ENCODE measurements at places on chromosomes 6 and 20.

DNA sequence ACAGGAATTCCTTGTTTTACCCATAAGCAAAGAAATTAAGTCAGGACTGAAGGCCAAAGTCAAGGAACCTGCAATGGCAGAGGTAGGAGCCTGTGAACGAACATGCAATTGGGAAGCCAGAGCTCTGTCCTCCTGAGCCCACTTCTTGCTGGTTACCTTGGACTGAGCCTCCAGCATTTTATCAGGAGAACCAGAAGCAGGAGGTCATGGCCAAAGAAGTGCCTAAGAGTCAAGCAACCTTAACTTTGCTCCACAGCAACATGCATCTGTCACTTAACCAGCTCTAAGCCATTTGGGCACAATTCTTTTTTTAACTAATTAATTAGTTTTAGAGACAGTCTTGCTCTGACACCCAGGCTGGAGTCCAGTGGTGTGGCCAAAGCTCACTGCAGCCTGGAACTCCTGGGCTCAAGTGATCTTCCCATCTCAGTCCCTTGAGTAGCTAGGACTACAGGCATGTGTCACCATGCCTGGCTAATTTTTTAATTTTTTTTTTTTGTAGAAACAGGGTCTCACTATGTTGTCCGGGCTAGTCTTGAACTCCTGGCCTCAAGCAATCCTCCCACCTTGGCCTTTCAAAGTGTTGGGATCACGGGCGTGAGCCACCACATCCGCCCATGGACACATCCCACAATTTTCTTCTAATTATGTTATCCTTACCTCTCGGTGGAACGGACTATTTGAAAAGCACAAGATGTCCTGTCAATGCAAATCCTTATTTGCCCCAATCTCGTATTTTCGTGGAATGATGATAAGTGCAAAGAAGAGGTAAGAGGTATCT, 334.2 kb downstream of the CD83 start:
- DNase-seq: no peak

DNA sequence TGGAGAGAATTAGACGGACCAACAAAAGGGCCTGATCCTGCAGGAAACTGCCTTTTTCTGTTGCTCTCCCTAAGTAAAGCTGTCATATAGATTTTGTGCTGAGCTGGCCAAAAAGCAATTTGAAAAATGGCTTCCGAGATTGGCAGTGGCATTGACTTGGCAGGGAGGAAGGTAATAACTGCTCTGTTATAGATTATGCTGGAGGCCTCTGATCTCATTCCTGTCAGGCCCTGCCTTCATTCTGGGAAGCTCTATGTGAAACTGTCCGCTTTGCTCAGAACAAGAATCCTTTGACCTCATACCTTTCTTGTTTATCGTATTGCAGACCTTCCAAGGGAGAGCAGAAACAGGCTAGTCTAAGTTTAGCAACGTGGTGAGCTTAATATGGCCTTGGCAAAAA, 234.4 kb downstream of the PHACTR1 start:
- peak; percentile 36 for DNase-seq

GRCh38 chr20:36887752-36888090, 11.8 kb downstream of the TLDC2 start:
- DNase-seq: no peak

GRCh38 chr6:82094166-82094806, 153.3 kb downstream of the IBTK start:
- no peak for DNase-seq

DNA sequence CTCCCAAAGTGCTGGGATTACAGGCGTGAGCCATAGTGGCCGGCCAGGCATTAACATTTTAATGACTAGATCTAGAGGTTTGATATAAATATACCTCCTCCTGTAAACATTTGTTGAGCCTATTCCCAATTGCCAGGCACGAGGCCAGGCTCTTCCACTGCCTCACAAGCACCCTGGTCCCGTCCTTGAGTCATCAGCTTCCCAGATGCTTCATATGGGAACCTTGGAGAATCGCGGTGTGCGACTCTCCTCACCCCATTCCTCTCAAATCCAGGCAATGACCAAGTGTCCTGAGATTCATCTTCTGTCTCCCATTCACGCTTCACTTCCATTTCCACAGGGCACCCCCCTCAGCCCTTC, 35.9 kb upstream of the PIM1 start:
- peak; percentile 20 for DNase-seq

GRCh38 chr6:162026843-162027242, 700.7 kb downstream of the PRKN start:
- DNase-seq: no peak

GRCh38 chr6:20845592-20845991, 311.3 kb downstream of the CDKAL1 start:
- no peak for DNase-seq

GRCh38 chr6:7812623-7813022, 86.7 kb downstream of the BMP6 start:
- no peak for DNase-seq

DNA sequence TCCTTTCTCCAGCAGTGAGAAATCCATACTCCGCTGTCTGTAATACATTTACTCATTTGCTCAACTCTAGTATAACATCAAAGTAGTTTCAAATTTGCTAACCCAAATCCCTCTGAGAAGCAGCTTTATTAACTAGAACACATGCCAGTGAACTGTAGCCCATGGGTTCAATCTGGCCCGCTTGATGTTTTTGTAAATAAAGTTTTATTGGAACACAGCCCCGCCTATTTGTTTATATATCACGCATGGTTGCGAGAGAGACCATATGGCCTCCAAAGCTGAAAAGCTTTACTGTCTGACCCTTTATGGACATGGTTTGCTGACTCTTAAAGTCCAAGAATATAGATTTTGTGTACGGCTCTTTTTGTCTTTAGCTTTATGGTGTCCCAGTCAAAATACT, 32.2 kb downstream of the CDYL start:
- DNase-seq: no peak

DNA sequence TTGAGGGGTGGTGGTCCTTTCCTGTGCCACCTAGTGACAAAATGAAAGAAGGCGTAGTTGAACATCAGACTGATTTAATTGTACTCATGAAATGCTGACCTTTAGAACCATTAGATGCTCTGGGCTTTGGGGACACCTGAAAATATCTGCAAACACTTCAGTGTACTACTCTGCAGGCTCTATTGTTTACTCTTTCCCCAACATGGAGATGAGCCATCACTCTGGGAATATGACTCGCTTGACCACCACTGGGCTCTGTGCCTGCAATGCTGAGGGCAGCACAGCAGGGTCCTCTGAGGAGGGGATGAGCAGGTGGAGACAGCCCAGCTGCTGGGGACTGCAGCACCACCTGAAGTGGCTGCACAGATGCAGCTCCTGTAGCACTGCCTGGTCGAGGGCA, 74.8 kb upstream of the SLC24A3 start:
- DNase-seq: no peak

- DNase-seq: no peak
Observed at GRCh38 chr20:44370639-44371218, 15.2 kb downstream of the HNF4A start.

DNA sequence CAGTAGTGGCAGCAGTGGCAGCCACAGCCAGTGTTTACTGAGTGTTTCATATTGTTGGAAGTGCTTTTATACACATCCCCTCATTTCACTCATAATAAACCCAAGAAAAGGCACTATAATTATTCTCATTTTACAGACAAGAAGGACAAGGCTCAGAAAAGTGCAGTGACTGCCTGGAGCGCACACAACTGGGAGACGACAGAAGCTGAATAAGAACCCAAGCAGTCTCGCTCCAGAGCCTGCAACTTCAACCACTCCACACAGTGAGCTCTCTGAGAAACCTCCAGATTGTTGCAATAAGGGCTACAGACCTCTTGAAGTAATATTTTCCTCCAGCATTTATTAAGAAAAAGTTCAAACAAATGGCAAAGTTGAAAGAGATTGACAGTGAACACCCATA, 76.9 kb downstream of the PLCG1 start:
- DNase-seq: no peak

GRCh38 chr20:23878787-23879186, 761 bp downstream of the CST5 start:
- DNase-seq: no peak

DNA sequence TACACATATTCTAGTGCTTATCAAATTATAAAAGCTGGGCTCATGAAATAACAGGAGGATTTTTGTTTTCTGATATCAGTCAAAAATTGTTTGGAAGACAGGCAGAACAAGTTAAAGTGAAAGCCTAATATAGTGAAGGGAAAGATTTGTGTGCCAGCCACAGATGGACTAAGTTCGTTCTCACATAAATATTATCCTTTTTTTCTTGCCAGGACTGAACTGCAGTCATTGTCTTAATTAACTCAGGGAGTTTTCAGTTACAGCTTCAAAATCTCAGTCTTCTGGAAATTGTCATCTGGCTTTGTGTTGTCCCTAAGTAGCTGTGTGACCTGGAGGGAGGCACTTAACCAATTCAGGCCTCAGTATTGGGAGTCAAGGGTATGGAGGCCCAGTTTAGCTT, 40.7 kb downstream of the PLCB4 start:
- peak; percentile 30 for DNase-seq

GRCh38 chr6:165659945-165660856, 2.8 kb downstream of the PDE10A start:
- DNase-seq: no peak

DNA sequence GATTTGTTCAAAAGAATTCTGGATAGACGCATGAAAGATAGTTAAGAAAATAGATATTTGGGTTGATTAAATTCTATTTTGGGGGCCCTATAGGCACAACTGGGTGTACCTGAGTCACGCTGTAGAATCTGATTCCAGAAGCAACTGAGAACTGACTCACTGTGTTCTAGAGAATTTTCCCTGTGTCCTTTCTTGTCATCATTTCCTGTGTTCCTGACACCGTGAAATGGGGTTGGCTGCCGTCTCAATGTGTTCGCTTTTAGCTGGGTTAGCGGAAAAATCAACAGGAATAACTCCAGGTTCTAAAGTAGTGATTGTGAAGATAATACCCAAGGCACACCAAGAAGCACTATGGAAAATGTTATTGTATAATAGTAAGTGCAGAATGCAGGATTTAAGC, 5.0 kb downstream of the GCNT2 start:
- DNase-seq: no peak

- DNase-seq: no peak
Observed at GRCh38 chr20:15814911-15815310, 758.3 kb downstream of the KIF16B start.

DNA sequence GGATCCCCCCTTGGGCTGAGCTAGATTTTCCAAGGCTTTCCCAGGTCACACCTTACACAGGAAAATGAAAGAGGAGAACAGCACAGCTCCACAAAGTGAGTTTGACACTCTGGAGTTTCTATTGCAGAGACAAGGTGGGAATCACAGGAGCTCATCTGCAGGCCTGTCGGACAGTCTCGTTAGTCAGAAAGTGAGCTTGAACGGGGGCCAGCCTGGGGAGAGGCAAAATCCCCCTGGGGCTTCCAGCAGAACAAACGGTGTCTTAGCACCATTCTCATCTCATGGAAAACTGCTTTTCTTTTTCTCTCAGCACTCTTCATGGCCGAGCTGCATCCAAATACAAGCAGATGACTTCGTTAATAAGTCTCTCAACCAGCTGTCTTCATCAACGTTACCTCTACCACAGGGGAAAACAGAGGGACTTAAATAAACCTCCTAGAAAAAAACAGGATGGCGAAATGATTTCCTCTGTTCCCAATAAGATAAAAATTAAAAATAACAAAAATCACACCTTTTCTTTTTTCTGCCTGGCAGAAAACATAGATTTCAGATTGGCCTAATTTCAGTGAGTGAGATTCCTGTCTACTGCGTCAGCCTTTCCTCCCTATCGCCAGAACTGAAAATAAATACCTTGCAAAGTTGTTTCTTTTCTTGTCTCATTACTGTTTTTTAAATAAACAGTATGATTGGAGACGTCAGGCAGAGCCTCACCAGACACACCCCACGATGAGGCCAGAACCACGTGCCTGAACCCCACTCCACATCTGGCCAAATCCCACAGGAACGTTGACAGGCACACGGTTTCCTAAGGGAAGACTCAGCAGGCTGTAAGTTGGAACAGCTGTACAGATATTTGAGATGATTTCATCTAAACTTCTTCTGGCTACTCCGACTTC, 219.0 kb downstream of the TTLL2 start:
- no peak for DNase-seq

DNA sequence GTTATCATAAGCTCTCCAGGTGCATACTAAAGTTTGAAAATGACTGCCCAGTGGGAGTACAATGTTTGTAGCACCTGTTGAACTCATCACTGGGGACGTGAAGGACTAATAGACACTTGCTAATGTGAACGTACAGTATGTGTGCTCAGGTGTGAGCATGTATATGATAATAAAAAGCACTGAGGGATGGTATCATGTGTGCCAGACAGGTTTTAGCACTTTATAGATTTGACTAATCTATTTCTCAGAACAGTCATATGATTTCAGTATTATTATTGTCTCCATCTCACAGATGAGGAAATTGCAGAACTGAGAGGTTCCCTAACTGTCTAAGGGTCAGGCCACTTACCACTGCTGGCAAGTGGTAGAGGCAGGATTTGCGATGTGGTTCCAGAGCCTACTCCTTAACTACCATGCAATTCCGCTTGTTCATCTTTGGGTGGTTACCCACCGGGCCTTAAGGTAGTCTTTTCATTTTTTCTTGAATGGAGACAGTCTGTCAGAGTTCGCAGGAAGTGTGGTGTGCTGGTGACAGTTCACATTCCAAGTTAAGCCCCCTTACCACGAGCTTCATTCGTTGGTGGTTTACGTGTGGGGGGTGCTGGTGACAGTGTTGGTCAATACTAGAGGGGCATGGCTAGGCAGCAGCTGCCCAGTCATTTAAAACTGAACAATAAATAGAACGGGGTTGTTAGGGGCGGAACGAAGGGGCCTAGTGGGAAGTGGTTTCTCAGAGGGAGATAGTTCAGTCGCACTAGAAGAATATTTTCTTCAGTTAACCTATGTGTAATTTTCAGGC, 46.8 kb downstream of the RREB1 start:
- no peak for DNase-seq

- DNase-seq: peak; percentile 98
Observed at GRCh38 chr6:36678488-36679042, at the start of gene CDKN1A. CDKN1A (plus strand) TSS chr6:36678714; CDS start chr6:36684102, 5,388 bp downstream.

DNA sequence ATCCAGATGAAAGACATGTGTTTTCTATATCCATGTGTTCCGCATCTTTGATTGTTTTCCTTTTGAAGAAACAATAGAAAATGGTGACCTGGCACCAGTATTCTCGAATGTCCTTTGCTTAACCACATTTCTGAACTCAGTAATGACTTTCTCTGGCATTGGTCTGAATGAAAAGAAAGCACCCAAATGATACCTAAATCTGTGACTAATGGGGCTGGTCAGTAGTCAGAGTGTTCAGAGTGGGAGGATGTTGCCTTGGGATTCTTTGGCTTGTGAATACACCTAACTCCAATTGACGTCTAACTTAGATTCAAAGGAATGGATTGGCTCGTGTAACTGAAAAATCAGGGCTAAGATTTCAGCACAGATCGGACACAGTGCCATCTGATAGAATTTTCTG, 27.1 kb downstream of the PARD6B start:
- no peak for DNase-seq

DNA sequence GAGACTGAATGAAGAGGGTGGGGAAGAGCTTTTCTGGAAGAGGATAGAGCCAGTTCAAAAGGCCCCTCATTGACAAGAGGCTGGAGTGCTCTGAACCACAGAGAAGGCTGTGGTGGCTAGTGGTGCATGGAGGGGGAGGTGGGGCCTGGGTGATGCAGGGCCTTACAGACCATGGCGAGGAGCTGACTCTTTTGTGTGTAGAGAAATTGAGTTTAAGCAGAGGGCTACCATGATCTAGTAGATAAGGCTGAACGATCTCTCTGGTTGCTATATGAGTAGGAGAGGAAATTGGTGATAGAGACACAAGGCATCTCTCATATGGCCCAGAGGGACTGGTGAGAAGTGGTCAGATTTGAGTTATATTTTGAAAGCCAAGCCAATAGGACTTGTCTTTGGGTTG, 137.6 kb downstream of the UST start:
- DNase-seq: no peak

Data from NCI-H446 (cell line).